ENCODE measurements at places on chromosomes 2 and 18.

DNA sequence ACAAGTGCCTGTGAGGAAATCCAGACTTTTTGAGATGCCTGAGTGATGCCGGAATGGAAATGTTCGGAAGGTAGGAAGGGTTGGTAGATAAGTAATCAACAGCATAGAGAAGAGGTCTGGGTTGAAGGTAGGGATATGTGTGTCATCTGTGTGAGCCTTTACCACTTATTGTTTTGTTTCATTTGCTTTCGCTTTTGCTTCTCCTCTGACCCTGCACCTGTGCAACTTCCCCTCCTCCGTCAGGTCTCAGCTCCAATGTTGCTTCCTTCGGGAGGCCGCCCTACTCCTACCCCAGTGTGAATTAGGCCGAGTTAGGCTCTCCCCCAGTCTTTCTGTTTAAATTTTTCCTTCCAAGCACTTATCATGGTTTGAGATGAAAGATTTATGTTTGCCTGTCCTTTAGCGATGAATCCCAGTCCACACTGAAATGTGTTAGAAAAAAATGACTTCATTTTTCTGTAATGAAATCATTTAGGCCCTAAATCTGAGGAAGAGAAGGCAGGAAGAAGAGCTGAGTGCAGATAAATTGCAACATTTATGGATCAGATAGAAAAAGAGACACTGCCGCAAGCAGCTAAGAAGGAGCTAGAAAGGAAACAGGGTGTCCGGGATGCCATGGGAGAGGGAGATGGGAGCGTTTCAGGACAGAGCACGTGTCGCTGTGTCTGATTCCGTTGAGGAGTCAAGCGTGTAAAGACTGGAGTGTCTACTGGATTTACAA is 139.6 kb upstream of the PELI1 start:
- no peak for DNase-seq

DNA sequence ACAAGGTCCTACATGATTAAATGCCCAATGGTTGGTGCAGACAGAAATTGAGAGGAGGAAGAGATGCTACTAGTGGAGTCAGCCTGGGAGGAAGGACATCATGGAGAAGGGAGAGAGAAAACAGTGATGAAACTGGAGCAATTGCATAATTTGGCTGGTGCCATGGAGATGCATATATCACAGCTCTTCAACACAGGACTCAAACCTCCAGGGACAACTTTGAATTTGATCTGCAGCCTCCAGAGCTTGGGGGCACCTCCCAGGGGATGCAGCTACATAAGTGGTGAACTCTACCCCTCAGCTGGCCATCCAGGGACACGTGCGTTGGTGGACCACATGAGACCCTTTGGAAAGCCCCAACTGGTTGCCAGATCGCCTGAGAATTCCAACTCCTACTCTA is 80.4 kb downstream of the CTAGE1 start:
- no peak for DNase-seq

DNA sequence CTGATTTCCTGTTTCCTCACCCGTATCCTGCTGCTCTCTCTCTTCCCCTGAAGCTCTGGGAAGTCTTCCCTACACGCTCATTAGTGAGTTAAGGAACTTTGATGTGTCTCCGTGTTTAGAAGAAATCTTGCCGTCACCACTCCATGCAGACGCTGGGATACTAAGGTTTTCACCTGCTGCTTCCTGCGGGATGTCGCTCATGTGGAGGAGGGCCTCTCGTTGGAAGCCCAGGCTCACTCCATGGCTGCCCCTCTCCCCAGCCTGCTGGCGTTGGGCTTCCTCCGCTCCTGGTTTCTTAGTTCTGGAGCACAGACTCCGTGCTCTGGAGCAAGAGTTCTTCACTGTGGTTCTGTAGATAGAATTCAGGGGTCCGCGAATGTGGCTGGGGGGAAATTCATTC is 326.3 kb downstream of the GBX2 start:
- DNase-seq, result no peak

DNA sequence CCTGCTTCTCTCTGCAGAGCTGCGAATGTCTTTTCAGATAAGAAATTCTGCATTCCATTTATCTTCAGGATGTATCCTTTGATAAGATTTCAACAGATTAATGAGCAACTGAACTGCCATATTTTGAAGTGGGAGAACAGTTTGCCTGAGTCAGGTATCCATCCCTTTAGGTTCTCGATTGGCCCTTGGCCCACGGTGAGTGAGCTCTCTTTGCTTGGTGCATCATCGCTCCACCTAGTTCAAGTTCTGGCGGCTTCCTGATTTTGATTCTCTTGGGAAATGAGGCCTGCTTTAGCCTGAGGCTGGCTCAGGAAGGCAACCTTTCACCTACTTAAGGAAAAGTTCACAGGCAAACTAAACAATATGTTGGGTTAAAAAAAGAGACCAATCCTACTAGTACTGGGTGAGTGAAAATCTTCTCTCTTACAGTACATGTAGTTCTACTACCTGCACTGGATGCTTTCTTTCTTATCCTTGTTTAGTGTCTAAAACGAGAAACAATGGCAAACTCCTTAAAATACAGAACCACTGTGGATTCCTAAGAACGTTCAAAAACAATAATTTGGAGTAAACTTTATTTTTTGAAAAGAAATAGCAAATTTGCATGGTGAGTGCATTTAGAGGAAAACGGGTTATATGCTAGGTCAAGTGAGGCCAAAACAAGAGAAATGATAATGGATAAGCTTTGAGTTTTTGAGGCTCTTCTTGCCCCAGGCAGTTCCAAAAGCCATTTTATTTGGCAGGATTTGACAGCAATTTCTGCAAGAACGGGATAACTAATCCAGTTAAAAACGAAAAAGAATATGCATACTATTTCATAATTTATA is 837 bp upstream of the ACSL3 start:
- no peak for DNase-seq

DNA sequence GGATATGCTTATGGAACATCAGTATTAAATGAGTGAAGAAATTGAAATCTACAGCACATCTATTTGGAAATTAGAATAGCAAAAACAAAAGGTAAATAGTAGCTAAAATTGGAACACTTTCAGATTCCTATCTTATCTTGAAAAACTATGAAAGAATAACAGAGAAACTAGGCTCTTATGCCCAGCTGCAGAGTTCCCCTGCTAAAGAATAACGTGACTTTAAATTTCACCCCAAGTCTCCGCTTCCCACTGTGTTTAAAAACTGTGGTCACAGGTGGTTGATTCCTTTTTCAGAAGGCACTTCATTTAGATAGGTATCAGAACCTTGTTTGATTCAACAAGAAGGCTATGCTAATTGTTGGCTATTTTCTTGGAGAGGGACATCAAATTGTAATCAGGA is 30.1 kb downstream of the ARHGAP28 start:
- no peak for DNase-seq

GRCh38 chr2:157245846-157246764 is 11.4 kb upstream of the GALNT5 start:
- no peak for DNase-seq

DNA sequence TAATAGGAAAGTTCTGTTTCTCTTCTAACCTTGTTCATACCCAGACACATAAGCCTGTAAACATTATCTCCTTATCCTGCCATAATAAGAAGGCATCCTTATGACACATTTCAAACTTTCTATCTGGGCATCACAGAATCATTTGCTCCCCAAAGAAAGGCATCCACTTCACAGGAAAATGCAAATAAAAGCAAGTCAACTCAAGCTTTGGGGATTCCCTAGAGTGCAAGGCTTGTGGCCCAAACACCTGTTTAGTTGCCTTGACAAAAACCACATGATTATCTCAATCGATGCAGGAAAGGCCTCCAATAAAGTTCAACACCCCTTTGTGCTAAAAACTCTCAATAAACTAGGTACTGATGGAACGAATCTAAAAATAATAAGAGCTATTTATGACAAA is 195.7 kb upstream of the GALNT5 start:
- no peak for DNase-seq

DNA sequence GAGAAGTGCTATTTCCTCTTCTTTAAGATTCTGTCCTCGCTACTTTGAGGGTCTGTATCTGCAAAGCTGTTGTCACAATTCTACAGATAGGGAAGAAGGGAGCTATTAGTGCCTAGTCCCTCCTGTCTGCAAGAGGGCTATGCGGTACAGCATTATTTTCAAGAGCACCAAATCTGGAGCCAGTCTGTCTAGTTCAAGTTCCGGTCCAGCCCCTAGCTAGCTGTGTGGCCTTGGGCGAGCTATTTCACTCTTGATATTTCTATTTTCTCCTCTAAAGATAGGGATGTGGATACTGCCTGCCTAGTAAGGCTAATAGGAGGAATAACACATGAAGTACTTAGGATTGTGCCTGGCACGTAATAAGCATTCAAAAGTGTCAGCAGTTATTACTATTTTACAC is 272.4 kb downstream of the KCNE4 start:
- DNase-seq, result no peak

GRCh38 chr2:149418065-149418464 is 87.7 kb downstream of the LYPD6 start:
- DNase-seq, result no peak

- no peak for DNase-seq
Observed at GRCh38 chr2:69789772-69790600, 39.5 kb upstream of the GMCL1 start.
